ENCODE measurements at places on chromosomes 3 and 15.
A peak's percentile ranks its signal among the peaks of the same experiment; 100 is the strongest.

- DNase-seq: no peak
Observed at GRCh38 chr3:185210621-185211142, 43.2 kb downstream of the EHHADH start.

- DNase-seq: no peak
Observed at GRCh38 chr3:197001106-197001971, 28.3 kb downstream of the MELTF start.

DNA sequence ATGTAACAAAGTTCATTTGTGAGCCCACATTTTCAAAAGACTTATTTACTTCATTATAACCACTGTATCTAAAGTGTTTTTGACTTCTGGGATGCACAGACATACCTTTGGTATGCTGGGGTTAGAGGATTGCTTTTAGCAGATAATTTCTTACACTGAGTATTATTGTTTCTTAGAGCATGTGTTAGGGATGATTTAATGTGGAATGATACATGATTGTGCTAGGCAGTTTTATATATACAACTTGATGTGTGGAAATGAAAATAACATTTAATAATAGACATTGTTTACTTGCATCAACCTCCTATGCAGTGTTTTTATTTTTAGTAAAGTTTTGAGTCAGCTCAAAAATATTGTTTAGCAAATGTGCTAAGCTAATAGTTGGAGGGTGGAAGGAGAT lies 3.4 kb downstream of the KIF23 start:
- DNase-seq: no peak

DNA sequence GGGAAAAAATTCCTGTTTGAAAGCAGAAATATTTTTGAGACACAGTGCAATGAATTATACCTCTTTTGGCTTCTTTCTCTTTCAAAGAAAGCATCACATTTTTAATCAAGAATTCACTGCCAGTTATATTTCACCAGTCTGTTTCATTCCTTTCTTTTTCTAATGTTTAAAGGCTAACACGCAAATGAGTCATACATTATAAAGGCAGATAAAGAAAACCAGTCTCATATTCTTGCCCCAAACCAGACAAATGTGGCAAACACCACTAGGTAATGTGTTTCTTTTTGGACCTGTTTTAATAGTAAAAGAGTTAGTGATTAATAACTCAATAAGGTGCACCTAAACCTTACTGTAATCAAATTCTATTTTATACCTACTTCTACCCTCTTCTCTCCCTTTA lies 83.8 kb downstream of the PLOD2 start:
- DNase-seq: no peak

DNA sequence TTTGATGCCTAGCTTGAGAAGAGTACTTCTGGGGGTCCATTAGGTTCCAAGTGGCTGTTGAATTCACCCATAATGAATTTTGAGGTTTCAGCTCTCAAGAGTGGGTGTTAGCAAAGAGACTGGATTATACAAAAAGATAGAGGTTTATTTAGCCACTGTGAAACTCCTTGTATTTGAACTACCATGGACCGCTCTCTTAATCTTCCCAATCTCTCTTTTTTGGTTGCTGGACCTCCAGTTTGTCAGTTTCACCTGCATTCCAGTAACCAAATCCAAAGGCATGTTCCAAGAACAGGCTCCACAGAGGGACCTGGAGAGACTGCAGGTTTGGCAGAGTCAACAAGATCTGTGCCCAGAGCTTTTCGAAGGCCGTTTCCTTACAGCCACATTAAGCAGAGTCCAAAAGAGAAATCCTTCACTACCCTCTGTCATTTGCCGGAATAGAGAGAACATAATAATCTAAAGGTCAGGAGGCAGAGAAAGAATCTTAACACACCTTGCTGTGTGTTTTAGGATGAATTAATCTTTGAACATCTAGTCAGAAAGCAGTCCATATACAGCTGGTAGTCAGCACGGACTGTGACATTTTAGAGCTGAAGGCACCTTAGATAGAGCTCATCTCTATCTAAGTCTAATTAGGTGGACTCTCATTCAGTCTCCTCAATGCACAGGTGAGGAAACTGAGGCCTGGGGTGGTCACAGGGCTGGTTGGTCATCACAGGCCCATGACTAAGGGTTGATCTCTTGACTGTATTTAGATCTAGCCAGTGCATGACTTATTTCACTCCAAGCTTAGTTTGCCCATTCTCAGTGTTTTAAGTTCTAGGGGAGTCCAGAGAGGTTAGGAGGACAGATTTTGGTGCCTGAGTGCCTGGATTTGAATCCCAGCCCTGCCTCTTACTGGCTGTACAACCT lies 1.3 kb downstream of the ABHD2 start:
- no peak for DNase-seq

DNA sequence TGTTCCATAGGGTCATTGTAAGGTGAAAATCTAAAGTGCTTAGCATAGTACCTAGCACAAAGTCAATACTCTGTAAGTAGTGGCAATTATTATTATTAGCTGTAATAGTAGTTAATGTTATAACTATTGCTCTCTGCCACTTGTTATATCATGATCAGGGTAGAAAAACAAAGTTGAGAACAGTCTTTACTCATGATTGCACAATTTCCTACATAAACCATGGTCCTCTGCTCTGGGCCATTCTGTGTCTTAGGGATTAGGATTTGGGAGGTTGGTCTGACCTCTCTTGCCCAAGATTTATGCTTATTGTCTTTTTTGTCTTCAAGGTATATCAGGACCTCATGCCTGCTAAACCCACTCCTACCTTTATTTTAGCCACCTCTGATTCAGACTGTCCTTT lies 4.3 kb upstream of the LRRC58 start:
- no peak for DNase-seq

DNA sequence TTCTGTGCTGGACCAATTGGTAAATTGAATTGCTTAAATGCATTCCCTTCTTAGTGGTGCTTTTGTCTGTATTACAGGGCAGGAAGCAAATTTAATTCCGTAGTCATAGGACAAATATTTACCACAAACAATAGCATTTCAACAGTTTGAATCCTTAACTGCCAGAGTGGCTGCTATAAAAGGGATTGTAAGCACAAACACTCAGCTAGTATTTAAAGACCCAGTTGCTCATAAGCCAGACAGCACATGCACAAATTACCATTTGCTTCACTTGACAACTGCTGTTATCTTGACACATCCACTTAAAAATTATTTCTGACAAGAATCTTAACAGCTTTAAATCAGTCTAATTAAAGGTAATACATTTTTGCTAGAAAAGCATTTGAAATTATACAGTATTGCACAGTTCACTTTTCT lies 490.2 kb upstream of the ADAMTS9 start:
- no peak for DNase-seq

GRCh38 chr15:93438310-93438709 lies 349.3 kb upstream of the RGMA start:
- no peak for DNase-seq

DNA sequence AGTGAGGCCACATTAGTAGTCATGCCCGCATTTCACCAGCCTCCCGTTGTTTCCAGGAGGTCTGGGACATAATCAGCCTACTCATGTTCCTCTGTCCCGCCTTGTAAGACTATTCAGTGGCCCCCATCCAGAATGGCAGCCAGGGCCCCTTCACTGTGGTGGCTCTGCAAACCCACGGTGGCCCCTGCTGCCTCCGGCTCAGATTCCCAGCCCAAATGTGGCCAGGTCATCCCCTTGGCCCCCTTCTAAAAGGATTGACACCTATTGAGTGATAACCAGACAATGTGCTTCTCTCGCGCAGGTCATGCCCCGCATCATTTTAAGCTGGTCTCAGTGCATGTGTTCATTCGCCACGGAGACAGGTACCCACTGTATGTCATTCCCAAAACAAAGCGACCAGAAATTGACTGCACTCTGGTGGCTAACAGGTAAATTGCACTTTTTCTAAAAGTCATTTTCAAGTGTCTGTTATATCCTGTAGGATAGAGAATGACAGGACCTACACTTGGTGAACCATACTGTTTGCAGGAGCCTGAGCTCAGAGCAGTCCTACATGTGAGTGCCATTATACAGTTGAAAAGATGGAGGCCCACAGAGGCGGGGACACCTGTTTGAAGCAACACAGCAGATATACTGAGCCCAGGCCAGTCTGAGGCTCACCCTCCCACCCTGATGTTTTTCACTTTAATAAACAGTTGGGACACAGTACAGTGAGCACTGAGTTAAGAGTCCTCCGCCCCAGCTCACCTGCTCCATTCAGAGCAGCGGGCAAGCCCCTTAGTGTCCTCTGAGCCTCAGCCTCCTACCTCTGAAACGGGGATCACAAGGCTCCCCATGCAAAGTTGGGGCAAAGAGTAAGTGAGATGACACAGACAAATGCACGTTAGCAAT lies 47.7 kb downstream of the PXYLP1 start:
- peak; percentile 48 for DNase-seq

GRCh38 chr15:95469496-95470000 lies 861.0 kb upstream of the NR2F2 start:
- DNase-seq: no peak

GRCh38 chr3:114799816-114800215 lies 347.3 kb downstream of the ZBTB20 start:
- DNase-seq: no peak
